ENCODE measurements at places on chromosomes 7 and 10. TPM values are rescaled to one million over a fixed set of nuclear protein-coding genes. Genes with fewer than 3 reads are reported as not detected.
A peak's percentile ranks its signal among the peaks of the same experiment; 100 is the strongest.

Gene ACHE
- total RNA-seq = not detected

Gene OR6B1
- not detected for total RNA-seq

Gene RARRES2
- 1.7 TPM for total RNA-seq

Gene FAM25G
- total RNA-seq = not detected

Gene ADAM12
- total RNA-seq = 43.4 TPM

Gene NSUN5
- total RNA-seq = 30.2 TPM

Gene ZNF277
- total RNA-seq = 17.6 TPM

Gene IKZF1
- not detected for total RNA-seq

Gene CDH23
- not detected for total RNA-seq

Gene PTPN20
- total RNA-seq = not detected

Gene CREB3L2
- total RNA-seq = 16.5 TPM

Gene DGKI
- total RNA-seq = 0.12 TPM

- DNase-seq = no peak
Measured at GRCh38 chr7:1103009-1103788, 15.3 kb downstream of the GPER1 start.

DNA sequence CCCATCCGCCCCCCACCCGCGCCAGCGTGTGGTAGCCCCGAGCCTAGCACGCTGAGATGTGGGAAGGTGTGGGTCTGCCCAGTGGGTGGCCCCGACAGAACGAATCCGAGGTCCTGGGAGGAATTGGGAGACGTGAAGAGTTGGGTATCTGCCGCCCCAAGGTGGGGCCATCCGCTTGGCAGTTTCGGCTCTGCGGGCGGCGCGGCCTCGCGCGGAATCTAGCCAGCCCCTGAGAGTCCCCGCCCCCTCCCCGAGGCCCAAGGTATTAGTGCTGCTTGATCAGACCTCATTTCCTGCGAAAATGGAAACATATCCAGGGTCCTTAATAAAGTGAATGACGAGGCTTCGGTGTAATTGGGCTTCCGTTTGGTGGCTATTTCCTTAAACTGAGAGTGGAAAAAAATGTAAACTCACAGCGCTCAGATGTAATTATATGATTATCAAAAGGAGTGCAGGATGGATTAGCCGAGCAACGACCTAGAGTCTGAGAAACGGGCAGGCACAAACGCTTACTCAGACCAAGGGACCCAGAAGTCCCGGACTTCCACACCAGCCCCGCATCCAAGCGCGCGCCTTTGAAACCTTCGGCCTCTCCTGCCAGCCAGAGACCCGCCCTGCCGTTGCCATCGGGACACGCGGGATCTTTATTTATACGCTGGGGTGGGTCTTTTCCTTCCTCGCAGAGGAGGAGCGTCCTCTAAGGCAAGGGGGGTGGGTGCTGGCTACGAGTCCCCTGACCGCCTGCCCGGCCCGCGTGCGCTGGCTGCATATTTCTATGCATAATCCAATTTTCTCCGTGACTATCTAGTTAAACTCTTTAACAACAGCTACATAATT, 12.8 kb downstream of the LBX1 start:
- no peak for DNase-seq

DNA sequence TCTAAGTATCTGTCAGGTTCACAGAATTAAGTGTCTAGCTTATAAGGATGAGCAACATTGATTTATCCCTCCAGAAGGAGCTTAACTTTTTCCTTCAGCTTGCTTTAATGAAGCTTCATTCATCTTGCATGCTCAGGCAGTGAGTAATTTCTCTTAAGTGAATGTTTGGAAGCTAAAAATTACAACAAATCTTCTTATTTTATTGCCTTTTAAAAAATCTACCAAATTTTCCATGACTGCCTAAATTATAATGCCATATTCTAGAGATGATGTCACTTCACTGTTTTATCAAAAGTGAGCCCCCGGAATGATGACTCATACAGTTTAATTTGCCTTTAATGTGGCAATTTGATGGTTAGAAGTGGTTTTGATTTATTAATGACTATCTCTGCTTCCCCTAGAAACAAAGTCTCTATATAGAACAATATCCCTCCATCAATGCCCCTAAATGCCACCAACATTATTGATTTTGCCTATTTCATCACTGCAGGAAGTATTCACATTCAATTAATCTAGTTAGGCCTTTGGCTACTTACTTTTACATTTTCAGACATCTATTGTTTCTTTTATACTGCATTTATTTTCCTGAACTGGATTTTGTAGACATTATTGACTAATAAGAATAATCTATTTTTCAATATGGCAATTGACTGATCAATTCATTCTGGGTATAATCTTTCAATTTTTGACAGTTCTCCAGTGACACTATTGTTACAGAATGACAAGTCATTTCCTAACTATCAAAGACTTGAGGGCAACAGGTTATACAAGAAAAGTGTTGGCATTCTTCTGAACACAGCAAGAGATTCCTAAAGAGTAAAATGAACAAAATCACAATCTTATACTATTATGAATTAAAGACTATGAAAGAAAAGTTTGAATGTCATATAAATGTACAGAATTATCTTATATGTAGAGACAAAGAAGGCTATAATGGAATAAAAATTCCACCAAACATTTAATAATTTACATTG, 139.3 kb upstream of the ODAD2 start:
- DNase-seq = peak; percentile 85

GRCh38 chr7:23915236-23915635, 205.2 kb downstream of the STK31 start:
- peak; percentile 7 for DNase-seq

- no peak for DNase-seq
Measured at GRCh38 chr10:78762086-78762630, 306.6 kb upstream of the ZMIZ1 start.

GRCh38 chr10:19048489-19048888, at the start of gene MALRD1:
Gene MALRD1, plus strand, starts transcription at chr10:19048801. Its CDS starts 138 bp downstream, at chr10:19048939.
- no peak for DNase-seq

DNA sequence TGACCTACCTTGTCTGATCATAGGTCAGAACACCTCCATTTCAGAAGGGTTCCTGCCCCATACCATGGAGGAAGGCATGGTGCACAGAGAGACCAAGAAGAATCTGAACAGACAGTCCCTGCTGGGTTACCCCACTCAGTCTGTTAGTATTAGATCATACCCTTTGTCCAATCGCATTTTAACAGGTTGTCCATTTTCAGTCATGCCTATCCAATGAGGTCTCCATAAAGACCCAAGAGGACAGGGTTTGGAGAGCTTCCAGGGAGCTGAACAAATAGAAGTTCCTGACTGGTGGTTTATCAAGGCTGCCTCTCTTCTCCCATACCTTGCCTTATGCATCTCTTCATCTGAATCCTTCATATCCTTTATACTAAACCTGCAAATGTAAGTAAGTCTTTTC, 21.2 kb upstream of the SLC16A12 start:
- DNase-seq = peak; percentile 27

DNA sequence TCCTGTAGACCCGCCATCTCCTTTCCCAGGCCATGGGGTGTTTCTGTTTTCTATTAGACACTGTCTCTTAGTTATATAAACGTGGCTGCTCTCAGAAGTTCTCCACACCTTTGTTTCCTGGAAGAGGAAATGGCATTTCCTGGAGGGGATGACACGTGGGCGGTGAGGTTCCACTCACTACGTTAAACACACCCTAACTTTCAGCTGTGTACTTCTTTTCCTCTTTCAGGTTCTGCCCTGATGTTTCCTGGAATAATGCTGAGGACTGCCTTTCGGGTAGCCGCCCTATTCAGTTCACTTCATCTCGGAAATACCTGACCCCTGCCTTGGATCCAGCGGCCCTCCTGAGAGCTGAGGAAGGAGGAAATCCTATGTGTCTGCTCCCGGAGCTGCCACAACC, 3.4 kb upstream of the PRKCQ start:
- no peak for DNase-seq

- DNase-seq = no peak
Measured at GRCh38 chr10:78473006-78473405, 439.3 kb downstream of the RPS24 start.

GRCh38 chr10:31689233-31689632, 239.4 kb downstream of the ARHGAP12 start:
- no peak for DNase-seq

DNA sequence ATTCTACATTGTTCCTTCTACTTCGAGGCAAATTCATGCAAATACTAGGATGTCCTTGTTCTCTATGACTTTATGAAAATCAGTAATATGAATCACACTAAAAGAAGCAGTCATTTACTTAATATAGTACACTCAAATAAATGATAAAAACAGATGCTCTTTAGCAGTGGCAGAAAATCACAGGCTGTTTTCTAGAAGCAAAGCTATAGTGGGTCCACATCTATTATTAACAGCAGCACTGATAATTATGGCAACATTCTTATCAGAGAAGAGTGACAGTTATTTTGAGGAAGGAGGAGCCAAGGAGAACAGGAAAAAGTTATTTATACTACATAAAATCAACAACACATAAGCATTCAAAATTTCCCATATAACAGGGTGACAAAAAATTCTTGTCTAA, 16.5 kb downstream of the KIF5B start:
- DNase-seq = no peak

- DNase-seq = peak; percentile 48
Measured at GRCh38 chr10:117419921-117420320, 44.7 kb upstream of the PDZD8 start.

DNA sequence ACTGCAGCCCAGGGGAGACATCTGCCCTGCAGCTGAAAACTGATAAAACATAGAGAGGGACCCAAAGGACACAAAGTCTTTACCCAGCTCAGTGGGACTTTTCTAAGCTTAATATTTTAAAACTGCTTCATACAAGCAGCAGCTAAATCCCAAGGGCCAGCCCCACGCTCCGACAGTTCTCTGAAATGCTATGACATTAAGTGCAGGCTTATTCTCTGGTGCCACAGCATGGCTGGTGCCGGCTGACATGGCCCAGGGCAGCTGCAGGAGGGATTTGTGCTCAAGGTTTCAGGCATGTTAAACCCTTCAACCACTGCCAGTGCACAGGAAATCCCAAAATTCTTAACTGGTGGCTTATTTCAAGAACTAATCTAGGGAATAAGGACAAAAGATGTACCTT, 170.9 kb downstream of the PARD3 start:
- no peak for DNase-seq

DNA sequence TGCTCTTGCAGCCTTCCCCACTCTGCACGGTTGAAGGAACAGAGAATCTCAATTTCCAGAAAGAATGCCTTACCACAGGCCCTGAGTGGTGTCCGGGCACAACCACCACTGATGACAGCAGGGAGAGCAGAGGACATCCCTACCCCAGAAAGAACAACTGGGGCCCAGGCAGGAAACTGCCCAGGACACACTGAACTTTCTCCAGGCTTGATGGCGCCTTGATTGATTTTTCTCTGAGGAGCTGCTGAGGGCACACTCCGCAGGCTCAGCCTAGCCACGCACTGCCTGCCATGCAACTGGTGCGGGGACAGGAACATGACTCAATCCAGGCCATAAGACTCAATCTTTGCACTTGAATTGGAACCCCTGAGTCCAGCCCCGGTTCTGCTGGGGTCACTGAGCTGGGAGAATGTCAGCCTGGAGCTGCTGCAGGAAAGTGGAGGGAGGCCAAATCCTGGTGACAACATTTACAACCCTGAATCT, 5.9 kb downstream of the AKR1B1 start:
- no peak for DNase-seq

- DNase-seq = peak; percentile 12
Measured at GRCh38 chr10:30188556-30189237, 129.3 kb upstream of the JCAD start.

GRCh38 chr10:70579234-70580002, 23.1 kb downstream of the PRF1 start:
- DNase-seq = peak; percentile 58

GRCh38 chr10:77619964-77620703, 17.5 kb downstream of the KCNMA1 start:
- no peak for DNase-seq

- DNase-seq = peak; percentile 54
Measured at GRCh38 chr7:92246360-92247101, 757 bp downstream of the ANKIB1 start.

DNA sequence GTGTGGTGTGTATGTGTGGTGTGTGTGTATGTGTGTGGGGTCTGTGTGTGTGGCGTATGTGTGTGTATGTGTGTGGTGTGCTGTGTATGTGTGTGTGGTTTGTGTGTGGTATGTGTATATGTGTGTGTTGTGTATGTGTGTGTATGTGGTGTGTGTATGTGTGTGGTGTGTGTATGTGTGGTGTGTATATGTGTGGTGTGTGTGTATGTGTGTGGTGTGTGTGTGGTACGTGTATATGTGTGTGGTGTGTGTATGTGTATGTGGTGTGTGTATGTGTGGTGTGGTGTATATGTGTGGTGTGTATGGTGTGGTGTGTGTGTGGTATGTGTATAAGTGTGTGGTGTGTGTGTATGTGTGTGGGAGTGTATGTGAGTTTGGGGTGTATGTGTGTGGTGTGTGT, 428.7 kb downstream of the PAXIP1 start:
- DNase-seq = no peak

GRCh38 chr10:78327778-78328591, 294.3 kb downstream of the RPS24 start:
- no peak for DNase-seq

DNA sequence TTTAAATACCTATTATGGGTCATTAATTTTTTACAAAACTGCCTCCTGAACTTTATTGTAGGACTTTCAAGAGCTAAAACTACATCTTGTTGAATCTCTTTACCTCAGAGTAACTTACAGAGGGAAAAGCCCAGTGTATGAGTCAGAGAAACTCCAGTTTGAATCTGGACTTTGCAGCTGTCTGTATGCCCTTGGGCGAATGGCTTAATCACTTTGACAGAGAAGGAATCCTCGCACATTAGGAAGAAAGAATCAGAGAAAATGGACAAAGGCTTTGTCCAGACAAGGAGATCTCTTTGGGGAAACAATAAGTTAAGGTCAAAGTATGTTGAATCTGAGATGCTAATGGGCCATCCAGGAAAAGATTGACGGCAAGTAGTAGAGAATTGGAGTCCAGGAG, 484.2 kb upstream of the CELF2 start:
- DNase-seq = peak; percentile 1

- DNase-seq = no peak
Measured at GRCh38 chr7:32289651-32290414, 200.3 kb downstream of the LSM5 start.

DNA sequence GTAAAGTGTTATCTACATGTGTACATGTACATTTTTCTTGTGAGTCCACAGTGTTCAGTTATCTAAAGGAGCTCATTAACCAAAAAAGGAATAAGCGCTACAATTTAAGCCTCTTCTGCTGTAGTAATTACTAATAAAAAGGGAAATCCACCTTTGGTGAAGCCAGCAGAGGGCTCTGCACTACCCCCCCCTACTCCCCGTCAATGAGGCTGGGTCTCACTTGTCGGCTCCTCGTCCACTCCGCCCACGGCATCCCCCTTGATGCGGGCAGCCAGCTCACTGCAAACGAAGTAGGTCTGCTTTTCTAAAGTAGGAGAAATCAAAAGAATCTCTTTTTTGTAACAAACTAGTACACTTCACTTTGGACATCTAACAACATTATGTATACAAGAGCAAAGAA, 4.7 kb upstream of the WASHC2A start:
- DNase-seq = no peak

- no peak for DNase-seq
Measured at GRCh38 chr7:15561835-15562234, at the start of gene AGMO. Gene AGMO, minus strand, starts transcription at chr7:15562015.
